ENCODE measurements at places on chromosomes 1 and 21.

DNA sequence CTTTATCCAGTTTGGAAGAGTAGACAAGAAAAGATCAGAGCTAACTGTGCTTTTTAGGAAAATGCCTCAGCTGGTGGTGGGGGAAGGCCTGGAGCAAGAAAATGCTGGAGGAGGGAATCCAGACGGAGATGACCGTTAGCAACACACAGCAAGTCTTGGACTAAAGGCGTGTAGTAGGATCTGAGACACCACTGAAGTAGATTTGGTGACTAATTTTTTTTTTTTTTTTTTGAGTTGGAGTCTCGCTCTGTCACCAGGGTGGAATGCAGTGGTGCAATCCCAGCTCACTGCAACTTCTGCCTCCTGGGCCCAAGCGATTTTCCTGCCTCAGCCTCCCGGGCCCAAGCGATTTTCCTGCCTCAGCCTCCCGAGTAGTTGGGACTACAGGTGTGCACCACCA, 41.2 kb downstream of the LPAR3 start:
- no peak for DNase-seq

GRCh38 chr1:4396551-4396950, 257.9 kb upstream of the AJAP1 start:
- no peak for DNase-seq

DNA sequence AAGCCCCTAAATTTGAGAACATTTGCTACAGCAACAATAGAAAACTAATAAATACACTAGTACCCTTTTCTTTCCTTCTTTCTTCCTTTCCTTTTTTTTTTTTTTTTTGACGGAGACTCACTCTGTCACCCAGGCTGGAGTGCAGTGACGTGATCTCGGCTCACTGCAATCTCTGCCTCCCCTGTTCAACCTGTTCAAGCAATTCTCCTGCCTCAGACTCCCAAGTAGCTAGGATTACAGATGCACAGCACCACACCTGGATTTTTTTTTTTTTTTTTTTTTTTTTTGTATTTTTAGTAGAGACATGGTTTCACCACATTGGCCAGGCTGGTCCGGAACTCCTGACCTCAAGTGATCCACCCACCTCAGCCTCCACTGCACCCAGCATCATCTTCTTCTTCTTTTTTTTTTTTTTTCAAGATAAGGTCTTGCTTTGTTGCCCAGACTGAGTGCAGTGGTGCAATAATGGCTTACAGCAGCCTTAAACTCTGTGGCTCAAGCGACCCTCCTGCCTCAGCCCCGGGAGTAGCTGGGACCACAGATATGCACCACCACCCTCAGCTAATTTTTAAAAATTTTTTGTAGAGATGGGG, 19.6 kb upstream of the CBR3 start:
- no peak for DNase-seq

GRCh38 chr1:155913969-155914757, 3.0 kb upstream of the RIT1 start:
- DNase-seq, result no peak

DNA sequence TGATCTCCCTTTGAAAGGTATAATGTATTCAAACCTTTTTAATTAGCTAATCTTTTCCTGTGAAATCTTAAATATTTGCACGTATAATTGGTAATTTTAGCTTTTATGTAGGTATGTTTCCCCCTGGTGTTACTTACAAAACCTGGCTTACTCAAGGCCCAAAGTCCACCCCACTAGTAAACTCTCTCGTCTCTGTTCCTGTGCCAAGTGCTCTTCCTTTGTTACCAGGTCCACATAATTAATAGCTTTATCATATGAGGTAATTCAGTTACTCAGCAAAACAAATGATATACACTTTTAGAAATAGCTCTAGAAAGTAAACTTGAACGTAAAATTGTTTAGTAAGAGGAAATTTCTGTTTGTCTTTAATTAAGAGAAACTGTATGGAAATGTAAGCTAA, 36.7 kb downstream of the NFIA start:
- DNase-seq, result peak; percentile 31

DNA sequence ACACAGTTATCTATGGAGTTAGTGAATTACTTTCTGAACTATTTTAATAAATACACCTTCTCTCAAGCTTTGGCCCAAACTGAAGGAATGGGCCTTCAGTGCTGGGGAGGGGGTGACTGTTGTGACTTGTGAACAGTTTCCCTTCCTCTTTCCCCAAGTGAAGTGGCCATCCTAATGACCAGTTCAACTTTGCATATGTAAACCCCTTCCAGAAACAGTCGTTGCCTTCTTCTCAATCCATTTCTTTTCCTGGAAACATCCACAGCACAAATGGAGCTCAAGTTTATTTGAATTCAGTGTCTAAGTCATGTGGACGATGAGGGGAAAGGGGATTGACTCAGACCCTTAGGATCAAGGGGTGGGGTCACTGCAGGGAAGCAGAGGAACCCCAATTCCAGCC, 1.3 kb upstream of the INPP5B start:
- DNase-seq, result no peak

DNA sequence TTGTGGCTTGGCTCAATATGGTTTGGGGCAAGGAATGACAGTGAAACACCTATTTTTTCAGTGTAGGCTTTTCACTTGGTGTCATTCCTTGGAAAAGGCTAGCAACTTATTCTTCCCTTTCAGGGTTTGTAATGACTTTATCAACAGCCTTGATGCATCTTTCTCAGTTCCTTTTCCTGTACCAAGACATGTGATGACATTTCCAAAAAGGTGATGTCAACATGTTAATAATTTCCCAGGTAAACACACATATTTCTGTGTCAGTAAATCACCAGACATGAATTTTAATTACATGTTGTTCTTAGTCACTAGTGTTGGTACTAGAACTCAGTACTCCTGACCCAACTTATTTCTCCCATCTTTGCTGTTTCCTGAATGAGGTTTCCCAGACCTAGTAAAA, 37.8 kb upstream of the RRP15 start:
- DNase-seq, result no peak

DNA sequence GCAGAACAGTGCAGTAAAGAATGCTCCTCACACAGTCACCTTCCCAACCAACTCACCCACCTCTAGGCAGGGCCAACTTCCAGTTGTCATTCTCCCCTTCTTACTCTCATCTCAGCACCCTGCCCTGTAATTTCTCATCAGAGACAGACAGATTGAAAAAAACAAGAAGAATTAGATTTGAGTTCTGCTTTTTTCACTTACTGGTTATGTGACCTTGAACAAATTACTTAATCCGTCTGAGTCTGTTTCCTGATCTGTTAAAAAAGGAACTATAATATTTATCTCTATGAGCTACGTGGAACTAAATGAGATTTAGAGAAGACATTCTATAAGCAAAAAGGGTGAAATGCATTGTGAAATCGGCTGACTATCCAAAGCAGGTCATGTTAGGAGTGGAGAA, 330.3 kb downstream of the ZNF326 start:
- DNase-seq, result no peak

GRCh38 chr1:155051777-155052398, 772 bp downstream of the ADAM15 start:
- no peak for DNase-seq

- DNase-seq, result no peak
Measured at GRCh38 chr1:63547621-63548294, 24.4 kb downstream of the EFCAB7 start.

- no peak for DNase-seq
Measured at GRCh38 chr1:47580451-47580995, 142.7 kb downstream of the FOXD2 start.

DNA sequence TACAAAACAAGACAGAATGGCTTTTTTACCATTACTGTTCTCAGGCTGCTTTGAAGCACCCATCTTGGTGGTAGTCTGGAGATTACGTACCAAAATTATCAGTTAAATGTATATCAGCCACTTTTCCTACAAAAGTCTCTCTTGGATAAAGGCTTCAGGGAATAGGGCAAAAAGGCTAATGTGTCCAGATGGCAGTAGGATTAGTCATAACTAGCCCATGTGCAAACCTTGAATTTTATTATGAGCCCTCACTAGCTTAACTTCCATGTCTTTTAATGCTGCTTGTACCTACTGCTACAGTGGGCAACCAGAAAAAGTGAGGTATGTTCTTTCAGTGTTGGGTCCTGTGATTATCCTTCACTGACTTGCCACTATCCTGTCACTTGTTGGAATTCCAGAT, 51.0 kb downstream of the PLPPR4 start:
- no peak for DNase-seq

GRCh38 chr1:175130649-175131045, 61.9 kb downstream of the KIAA0040 start:
- DNase-seq, result no peak

- DNase-seq, result no peak
Measured at GRCh38 chr1:232403017-232403714, 226.8 kb downstream of the SIPA1L2 start.

DNA sequence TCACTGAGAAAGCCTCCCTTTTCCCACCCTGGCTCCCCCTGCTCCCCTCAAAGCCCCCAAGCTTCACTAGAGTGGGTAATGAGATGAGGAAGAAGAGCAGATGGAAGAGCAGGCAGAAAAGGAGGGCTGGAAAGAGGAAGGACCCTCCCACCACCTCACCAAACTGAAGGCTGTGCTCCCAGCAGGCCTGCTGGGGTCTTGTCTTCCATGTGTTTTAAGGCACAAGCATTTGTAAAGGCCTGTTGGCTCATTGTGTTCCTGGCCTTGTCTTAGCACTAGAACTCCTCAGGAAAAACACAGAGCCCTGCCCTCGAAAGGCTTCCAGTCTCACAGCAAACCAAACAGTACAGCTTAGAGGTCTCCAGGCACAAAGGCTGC, 51.5 kb downstream of the TOMM20 start:
- no peak for DNase-seq

DNA sequence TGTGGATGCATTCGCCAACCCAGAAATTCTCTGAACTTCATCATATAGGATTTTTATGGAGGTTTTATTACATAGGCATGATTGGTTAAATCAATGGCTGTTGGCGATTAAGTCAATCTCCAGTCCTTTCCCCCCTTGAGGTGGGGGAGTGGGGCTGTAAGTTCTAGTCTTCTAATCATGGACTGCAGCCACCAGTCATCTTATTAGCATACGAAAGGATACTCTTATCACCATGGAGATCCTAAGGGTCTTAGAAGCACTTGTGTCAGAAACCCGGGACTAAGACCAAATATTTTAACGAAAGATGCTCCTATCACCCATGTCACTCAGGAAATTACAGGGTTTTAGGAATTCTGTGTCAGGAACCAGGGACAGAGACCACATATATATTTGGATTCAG, 36.3 kb downstream of the SDCCAG8 start:
- DNase-seq, result no peak

GRCh38 chr21:31873696-31874599, 1.1 kb downstream of the HUNK start:
- no peak for DNase-seq

GRCh38 chr21:38188037-38188436, 68.8 kb upstream of the KCNJ15 start:
- DNase-seq, result no peak

GRCh38 chr1:207807690-207808321, 56.0 kb downstream of the CD46 start:
- DNase-seq, result no peak

GRCh38 chr1:75310067-75310466, 175.9 kb downstream of the LHX8 start:
- DNase-seq, result no peak

GRCh38 chr1:36703526-36704208, 221.0 kb upstream of the CSF3R start:
- peak; percentile 94 for DNase-seq

DNA sequence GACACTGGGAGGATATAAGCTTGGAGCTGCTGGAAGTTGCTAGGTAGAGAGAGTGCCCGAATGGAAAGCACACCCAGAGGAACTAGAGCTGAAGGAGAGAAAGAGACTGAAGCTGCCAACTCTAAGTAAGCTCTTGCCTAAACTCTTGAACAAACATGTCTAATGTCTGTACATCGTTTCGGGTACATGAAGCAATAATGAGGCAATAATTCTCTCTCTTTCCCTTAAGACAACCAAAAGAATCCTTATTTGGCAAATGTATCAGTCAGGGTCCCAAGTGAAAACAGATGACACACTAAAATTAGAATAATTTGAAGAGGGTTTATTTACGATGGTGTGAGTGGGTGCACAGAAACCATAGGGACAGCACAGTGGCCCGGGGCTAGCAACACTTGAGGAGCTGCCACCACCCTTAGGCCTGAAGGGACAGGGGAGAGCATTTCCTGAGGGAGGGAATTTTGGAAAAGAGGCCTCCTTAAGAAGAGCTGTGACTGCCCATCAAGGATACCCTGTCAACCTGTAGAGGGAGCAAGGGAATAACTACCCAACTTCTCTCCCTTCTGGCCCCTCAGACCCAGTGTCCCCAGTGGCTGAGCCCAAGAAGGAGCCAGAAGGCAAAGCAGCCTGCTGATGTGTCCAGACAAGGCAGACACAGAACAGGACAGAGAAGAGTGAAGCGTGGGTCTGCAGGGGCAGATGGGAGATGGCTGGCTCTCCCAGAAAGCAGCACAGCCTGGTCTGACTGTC, 36.1 kb upstream of the KHDRBS1 start:
- no peak for DNase-seq

Measured in NCI-H774 (cell line).